ENCODE measurements at places on chromosomes 7 and 10.

DNA sequence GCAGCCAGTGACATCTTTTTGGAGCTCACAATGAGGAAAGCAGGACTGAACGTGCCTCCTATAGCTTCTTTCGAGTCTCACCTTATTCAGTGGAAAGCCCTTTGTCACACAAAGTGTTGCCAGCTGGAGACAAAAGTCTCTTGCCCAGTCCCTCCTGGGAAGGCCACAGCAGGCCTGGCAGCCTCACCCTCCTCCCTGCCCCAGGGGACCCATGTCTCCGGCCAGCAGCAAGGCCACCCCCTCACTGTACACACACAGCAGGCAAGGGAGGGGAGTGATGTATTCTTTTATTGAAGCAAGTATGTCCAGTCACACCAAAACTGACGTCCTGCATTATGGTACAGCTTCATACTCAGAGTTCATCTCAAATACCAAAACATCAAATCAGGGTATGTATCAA is 56.0 kb downstream of the CSGALNACT2 start:
- DNase-seq: no peak

DNA sequence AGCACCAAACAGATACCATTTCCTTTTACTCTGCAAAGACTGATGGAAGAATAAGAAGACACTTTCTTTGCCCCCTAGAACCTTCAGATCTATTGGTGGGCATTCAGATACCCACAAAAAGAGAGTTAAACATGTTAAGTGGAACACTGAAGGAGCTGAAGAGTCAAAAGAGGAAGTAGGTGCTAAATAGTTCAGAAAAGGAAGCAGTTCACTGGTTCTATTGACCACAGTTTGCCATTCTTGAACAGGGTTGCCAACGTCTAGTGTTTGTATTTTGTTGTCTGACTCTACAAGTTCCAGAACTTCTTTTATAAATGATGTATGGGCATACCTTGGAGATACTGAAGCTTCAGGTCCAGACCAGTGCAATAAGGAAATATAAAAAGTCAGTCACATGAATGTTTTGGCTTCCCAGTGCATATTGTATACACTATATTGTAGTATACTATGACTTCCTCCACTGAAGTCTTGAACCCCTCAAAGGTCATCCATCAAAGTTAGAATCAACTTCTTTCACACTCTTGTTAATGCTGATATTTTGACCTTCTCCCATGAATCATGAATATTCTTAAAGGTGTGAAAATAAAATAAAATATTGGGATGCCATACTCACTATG is 47.5 kb upstream of the AGR3 start:
- DNase-seq: no peak

- DNase-seq: no peak
Measured at GRCh38 chr7:155289949-155290501, 7.7 kb upstream of the INSIG1 start.

DNA sequence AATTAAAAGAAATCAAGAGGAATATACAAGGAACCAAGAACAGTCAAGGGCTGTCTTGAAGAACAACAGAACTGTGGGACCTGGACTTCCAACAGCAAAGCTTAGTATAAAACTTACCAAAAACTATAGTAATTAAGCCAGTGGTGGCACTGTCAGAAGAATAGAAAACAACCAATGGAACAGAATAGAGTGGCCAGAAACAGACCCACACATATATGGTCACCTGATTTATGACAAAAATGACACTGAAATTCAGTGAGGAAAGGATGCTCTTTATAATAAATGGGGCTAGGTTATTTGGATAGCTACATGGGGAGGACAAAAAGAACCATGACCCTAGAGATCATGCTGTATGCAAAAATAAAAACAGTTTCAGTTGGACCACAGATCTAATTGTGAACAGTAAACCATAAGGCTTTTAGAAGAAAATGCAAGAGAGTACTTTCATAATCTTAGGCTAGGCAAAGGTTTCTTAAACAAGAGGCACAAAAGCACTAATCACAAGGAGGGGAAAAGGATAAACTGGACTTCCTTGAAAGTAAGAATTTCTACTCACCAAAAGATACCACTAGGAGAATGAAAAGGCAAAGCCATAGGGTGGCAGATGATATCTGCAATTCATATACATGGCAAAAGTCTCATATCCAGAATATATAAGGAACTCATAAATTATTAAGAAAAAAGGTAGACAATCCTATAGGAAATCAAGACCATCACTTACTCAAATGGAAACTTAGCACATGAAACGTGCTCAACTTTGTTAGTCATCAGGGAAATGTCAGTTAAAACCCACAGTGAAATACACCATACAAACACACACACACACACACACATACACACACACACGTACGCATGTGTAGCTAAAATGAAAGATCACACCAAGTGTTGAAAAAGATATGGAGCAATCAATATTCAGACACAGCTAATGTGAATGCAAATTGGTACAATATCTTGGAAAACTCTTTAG is 20.8 kb downstream of the HYCC1 start:
- DNase-seq: no peak

GRCh38 chr10:114714281-114714741 is 56.2 kb upstream of the ABLIM1 start:
- no peak for DNase-seq

GRCh38 chr7:98698976-98699375 is 81.9 kb downstream of the NPTX2 start:
- no peak for DNase-seq

DNA sequence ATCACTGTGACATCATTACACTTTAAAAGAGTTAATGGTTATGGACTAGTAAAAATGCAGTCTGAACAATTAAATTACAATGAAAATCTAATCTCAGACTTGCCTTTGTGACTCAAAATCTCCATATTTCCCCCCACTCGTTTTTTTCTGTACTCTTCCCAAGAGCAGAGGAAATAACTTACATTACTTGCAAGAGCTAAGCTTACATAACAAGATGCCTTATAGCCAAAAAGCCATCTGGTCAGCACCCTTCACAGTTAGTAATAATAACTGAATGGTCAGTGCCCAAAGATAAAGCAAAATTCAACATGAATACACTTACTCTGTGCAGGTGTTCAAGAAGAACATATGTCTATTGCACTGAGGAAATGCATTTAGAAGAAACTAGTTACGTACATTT is 1381.5 kb upstream of the CELF2 start:
- DNase-seq: no peak

- DNase-seq: no peak
Measured at GRCh38 chr10:25694971-25695370, 239.1 kb upstream of the MYO3A start.

- no peak for DNase-seq
Measured at GRCh38 chr10:101224910-101225823, 4.1 kb downstream of the LBX1 start.

DNA sequence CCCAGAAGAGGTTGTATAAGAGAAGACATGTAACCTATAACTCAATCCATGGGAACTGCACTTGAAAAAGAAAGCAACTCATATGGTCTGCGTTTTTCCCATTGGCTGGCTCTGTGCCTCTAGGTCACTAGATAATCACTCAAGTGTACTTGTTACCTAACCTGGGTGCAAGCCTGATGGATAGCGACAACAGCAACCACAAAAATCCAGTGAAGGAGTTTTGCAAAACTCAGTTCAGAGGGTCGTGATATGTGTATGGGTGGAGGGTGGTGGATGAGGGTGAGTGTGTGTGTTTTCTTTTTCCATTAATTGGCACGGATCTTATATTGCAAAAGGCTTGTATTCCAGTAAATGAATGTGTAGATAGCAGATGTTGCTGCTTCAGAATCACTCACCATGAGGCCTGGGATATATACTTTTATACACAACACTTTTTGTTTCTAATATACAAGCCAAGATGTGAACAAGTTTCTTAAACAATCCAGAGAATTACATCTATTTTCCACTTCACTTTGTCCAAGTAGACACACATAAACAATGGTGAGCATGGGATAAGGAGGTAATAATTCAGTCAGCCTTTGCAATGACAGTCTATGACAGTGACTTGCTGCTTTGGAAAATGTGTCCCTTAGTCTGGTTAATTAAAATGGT is 286.9 kb upstream of the DKK1 start:
- DNase-seq: no peak

GRCh38 chr7:68336594-68336993 is 1261.7 kb upstream of the AUTS2 start:
- DNase-seq: no peak

- peak; percentile 45 for DNase-seq
Measured at GRCh38 chr7:134954197-134955082, 31.9 kb upstream of the AGBL3 start.

- DNase-seq: no peak
Measured at GRCh38 chr10:110857265-110858171, 14.2 kb upstream of the PDCD4 start.

DNA sequence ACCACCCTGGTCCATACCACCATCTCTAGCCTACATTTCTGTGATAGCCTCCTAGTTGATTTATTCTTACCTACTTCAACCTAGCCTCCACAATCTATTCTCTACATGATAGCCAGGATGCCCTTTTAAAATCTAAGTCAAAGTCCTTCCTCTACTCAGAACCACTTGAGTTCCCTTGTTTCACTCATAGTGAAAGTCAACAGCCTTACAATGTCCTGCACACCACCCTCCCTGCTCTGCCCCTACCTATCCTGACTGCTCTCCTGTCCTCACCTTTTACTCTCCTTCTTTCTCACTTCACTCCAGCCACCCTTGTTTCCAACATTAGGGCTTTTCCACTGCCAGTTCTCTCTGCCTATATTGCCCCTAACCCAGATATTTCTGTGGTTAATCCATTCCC is 146.7 kb downstream of the GRM3 start:
- DNase-seq: no peak

GRCh38 chr7:16114633-16115032 is 306.7 kb downstream of the CRPPA start:
- peak; percentile 9 for DNase-seq

DNA sequence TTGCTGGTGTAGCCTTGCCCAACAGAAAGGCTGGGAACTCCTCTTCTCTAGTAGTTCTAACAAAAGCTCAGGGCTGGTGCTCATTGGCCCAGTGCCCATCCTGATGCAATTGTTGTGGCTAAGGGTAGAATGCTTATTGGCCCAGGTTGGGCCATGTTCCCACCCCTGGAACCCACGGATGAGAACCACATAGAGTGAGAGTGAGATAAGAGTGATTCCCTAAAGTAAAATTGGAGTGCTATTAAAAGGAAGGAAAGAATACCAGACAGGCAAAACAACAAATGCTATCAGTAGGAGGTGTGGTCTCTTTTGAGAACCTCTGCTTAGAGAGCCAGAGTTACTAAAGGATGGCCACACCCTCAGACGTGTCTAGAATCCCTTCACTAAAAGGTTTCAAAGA is 49.2 kb downstream of the LGI1 start:
- no peak for DNase-seq

DNA sequence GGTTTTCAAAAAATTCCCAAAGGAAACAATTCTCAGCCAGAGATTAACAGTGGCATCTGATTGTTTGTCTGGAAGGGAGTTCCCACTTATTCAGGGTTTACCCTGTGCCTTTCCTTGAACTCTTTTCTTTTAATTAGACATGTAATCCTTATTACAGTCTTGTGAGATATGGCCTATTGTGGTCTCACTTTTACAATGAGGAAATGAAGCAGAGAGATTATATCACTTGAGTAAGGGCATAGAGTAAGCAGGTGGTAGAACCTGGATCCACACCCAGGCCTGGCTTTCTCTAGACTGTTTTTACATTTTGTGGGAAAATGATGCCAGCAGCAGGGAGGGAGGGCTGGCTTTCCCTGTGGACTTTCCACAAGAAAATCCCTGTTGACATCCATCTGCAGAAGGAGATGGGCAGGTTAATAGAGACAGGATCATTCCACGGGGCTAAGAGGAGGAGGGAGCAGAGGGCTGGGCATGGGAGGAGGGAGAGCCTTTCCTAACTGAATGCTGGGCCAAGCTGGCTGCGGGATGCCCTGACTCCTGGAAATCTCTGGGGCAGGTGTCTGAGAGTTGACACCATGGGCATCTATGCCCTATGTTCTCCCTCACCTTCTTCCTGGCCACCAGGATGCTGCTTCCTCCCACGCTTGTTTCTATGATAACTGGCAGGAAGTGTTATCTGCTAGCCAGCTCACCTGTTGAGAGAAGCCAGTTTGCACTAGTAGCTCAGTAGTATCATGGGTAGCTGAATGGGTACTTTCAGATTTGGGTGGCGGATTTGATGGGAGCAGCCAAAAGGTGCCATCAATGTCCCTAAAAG is 28.7 kb upstream of the ARHGAP22 start:
- DNase-seq: no peak

DNA sequence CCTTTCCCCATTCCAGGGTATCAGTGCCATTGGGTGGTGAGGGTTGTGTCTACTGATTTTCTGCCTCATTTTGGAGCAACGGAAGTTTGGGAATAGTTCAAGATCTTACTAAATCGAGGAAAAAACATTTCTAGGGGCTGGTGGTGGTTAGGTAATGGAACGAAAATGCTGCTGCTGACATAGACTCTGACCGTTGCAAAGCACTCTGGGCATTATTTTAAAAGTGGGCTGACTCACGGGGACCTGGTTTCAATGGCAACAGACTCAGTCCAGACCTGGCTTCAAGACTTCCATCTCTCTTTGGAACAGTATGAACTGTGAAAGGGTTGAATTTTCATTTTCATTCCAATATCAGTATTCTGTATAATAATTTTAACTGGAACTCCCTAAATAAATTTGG is 284.0 kb downstream of the PHTF2 start:
- DNase-seq: no peak

GRCh38 chr10:21068026-21068656 is 171.0 kb upstream of the NEBL start:
- DNase-seq: no peak

DNA sequence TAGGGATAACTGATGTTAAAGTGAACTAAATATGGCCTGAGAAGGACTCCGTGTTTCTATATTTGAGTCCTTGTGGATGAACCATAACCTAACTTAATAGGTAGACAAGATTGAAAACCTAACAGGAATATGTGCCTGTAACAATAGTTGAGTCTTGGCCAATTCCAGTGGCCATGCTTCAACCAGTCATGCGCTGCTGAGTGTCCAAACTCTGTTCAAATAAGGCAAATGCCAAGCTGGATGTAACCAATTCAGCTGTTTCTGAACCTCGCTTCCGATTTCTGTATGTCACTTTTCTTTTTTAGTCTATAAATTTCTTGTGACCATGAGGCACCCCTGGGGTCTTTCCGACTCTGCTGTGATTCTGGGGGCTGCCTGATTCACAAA is 608.2 kb downstream of the GALNT17 start:
- DNase-seq: no peak

DNA sequence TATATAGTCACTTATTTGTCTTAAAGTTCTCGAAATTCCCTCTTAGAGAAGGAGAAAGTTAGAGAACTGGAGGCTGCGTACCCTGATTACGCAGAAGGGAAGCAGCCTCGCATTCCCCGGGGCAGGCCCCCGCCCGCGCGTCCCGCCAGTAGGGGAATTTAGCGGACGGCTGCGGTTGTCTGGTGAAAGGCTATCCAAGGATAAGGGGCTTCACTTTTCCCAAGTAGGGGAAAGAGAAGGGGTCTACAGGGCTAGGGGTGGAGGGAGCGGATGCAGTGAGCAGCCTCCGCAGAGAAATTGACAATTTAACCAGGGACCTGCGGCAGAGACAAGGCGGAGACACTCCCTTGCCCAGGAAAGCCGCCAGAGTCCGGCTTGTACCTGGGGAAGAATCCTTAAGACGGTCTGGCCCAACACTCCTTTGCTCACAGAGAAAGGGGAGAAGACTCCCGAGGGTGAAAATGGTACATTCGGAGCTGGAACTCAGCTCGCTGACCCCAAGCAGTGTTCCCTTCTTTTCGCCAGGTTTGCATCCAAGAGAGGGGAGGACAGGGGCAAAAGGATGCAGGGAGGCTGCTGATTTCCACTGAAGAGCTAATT is 994 bp upstream of the MAGI2 start:
- no peak for DNase-seq

All from CD4-positive, alpha-beta T cell treated with Interleukin-12 subunit alpha and Interleukin-12 subunit beta, for 1 hour (primary cell).